ENCODE measurements at places on chromosomes 16 and 17.

DNA sequence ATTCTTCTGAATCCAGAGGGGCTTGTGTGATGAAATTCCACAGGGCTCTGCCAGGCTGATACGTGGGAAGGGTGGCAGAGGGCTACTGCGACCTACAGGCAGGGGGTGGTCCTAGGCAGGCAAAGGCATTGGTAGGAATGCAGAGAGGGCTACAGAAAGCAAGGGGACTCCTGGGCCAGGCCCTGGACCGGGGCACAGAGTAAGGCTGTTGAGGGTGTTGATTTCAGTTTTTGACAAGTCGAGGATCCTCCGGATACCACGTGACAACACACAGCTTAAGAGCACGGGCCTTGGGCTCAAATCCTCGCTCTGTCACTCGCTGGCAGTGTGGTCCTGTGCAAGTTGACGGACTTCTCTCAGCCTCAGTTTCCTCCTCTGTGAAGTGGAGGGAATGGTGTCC is 19.1 kb upstream of the DOC2B start:
- no peaks in the 10 kb centered on the region for H3K36me3 ChIP-seq
- H3K27ac ChIP-seq: no peak overlapping the region
- H3K4me3 ChIP-seq: no peak overlapping the region
- no peak for DNase-seq

DNA sequence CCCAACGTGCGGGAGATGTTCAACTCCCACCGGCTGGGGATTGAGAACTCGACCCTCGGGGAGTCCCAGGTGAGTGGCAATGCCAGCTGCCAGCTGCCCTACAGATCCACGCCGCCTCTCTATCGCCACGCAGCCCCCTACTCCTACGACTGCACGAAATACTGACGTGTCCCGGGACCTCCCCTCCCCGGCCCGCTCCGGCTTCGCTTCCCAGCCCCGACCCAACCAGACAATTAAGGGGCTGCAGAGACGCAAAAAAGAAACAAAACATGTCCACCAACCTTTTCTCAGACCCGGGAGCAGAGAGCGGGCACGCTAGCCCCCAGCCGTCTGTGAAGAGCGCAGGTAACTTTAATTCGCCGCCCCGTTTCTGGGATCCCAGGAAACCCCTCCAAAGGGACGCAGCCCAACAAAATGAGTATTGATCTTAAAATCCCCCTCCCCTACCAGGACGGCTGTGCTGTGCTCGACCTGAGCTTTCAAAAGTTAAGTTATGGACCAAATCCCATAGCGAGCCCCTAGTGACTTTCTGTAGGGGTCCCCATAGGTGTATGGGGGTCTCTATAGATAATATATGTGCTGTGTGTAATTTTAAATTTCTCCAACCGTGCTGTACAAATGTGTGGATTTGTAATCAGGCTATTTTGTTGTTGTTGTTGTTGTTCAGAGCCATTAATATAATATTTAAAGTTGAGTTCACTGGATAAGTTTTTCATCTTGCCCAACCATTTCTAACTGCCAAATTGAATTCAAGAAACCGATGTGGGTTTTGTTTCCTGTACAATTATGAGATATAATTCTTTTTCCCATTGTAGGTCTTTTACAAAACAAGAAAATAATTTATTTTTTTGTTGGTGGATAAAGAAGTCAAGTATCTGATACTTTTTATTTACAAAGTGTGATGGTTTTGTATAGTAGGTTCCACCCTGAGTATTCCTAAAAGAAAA is 2.3 kb downstream of the FOXC2 start:
- H3K36me3 ChIP-seq: no peaks in the 10 kb centered on the region
- peak overlapping the region; percentile 91 for H3K27ac ChIP-seq
- H3K4me3 ChIP-seq: peak overlapping the region; percentile 94
- no peaks in the 10 kb centered on the region for H3K27me3 ChIP-seq
- no peak for DNase-seq
- peaks cover 9% of the 10 kb centered on the region for H3K4me1 ChIP-seq

DNA sequence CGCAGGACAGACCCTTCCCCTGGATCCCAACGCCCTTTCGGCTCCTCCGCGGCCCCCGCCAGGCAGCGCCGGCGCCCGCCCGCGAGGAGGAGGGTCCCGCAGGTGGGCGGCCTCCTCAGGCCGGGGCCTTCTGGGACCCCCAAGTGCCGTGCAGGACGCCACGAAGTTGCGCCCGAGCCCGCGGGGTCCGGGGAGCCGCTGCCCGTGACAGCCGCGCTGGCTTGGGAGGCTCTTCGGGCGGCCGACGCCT is 504 bp downstream of the ERN1 start:
- H3K27ac ChIP-seq: peak overlapping the region; percentile 97
- no peaks in the 10 kb centered on the region for H3K27me3 ChIP-seq

GRCh38 chr16:71498031-71498430 is 8.9 kb upstream of the ZNF19 start:
- H3K36me3 ChIP-seq: no peaks in the 10 kb centered on the region
- H3K4me3 ChIP-seq: no peak overlapping the region
- no peak for DNase-seq
- H3K27ac ChIP-seq: no peak overlapping the region
- H3K4me1 ChIP-seq: no peaks in the 10 kb centered on the region

DNA sequence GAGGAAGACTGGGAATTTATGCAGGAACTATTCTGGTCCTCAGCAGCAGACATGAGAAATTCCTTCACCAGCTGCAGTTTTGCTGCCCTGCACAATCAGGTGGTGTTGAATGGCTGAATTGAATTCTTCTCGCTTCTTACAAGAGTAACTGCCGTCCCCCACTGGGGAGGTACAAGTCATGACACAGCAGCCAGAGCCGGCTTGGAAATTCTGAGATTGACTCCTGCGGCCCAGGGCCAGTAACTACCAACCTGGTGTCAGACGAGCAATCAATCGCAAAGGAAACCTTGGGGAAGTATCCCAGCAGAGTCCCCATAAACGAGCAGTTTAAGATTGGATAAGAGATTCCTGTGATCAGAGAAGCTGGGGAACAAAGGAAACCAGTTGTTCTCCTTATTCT is 30.7 kb downstream of the KNOP1 start:
- no peak overlapping the region for H3K27ac ChIP-seq
- peaks cover 37% of the 10 kb centered on the region for H3K36me3 ChIP-seq
- no peaks in the 10 kb centered on the region for H3K27me3 ChIP-seq
- DNase-seq: no peak
- no peaks in the 10 kb centered on the region for H3K4me1 ChIP-seq

DNA sequence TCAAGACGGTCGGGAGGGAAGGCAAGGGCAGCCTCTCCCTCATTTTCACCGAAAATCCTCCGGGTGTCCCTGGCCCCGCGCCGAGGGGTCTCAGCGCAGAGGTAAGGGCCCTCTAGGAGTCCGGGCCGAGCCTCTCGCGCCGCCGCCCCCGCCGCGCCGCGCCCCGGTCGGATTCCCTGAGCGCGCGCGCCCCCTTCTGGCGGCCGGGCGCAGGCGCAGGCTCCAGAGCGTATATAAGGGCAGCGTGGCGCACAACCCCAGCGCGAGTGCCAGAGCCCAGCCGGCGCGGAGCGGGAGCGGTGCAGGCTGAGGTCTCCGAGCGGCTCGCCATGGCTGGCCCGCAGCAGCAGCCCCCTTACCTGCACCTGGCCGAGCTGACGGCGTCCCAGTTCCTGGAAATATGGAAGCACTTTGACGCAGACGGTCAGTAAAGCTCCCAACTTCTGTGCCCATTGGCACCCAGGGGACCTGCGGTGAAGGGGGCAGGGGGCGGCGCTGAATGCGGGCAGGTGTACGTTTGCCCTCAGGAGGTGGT is at the start of gene CALB2:
Gene CALB2, plus strand, starts transcription at position 260 of the 535 bp plus-strand sequence. Its CDS starts 70 bp downstream, at position 330.
- H3K4me3 ChIP-seq: peak within 1 kb of the TSS; percentile 57
- H3K36me3 ChIP-seq: no peaks in the 10 kb centered on the region
- peaks cover 11% of the 10 kb centered on the region for H3K4me1 ChIP-seq
- no peak for DNase-seq
- no peaks in the 10 kb centered on the region for H3K27me3 ChIP-seq
